NCI-H2081 (cell line): ENCODE measurements at places on chromosomes 6 and 20.

DNA sequence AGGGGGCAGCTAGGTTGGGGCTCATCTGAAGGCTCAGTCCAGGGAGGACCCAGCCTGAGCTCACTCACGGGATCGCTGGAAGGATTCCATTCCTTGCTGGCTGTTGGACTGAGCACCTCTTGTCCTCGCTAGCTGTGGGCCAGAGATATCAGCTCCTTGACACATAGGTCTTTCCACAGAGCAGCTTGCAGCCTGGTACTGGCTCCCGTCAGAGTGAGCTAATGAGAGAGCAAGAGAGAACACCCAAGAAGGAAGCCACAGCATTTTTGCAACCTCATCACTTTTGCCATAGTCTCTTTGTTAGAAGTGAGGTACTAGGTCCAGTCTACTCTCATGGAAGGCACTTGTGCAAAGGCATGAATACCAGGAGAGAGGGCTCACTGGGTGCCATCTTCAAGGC is 179.9 kb downstream of the CDC5L start:
- DNase-seq: no peak

- no peak for DNase-seq
Measured at GRCh38 chr6:44428682-44429081, 41.2 kb downstream of the CDC5L start.

DNA sequence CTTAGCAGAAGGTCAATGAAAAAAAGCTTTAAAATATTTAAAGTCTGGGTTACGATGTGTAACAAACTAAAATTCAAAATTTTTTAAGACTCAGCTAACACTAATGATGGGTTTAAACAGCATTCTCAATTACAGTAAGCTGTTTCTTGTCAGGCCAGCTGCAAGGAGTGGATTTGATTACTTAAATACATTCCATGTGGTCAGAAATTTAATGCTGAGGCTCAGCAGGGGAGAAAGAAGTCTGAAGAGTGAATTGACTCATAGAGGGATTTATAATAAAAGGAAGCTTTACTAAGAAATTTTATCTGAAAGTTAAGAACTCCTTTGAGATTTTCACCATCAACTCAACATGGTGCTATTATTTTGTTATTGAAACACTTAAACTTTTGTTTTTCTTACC is 398.6 kb downstream of the KHDRBS2 start:
- DNase-seq: no peak

- no peak for DNase-seq
Measured at GRCh38 chr6:158293122-158293521, 19.1 kb upstream of the TULP4 start.

DNA sequence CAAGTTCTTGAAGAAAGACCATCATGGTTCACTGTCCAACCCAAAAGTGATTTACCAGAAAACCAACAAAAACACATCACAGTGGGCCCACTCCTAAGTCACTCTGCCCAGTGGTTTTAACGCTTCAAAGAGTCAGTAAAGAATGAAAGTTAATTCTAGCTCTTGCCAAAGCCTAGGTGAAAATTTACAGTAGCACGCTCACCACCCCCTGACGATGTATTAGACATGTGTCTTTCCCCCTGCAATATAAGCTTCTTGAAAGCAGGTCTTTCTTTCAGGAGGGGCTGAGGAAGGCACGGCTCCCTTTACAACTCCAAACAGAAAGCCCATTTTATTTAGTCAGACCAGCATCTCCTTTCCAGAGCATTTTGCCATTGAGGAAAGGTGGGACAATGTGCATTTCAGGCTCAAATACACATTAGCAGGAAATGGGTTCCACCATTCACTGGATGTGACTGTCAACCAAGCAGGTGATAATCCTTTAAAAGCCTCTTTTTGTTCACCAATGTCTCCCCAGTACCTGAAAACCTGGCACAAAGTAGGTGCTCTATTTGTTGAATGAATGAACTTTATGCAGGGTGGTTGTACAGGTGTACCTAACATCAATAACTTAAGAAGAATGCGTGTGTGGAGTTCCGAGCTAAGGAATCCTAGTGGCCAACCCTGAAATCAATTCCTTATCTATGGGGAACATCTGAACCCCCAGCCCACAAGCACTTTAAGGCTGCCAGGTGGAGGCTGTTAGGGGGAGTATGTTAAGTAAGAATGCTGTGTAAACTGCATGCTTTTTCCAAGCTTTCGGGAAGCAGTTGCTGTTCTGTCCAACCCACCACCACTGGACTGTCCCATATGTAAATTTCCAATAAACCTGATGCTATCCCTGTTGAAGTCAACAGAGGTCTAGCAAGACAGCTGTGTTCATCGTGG is 11.4 kb downstream of the EZR start:
- no peak for DNase-seq
